ENCODE measurements at places on chromosomes 4 and X.

- no peak for DNase-seq
These were observed 183.1 kb upstream of the LEF1 start for GRCh38 chr4:108351791-108352190.

GRCh38 chr4:25283948-25284347 is 28.6 kb upstream of the ZCCHC4 start:
- DNase-seq: no peak

DNA sequence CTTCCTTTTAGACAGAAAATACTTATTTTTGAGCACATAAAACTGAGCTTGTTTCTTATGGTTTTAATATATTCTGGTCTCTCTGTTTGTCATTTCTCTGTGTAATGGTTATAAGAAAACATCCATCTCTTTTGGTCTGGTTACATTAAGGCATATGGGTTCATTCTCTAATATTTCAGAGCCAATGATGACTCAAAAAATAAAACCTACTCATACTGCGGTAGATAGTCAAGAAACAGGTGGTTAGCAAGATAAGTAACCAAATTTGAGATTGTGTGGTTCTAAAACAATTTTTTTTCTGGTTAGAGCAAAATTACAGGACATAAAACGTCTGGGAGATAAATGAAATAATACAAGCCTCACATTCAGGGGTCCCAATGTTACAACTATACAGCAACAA is 654.5 kb downstream of the STIM2 start:
- DNase-seq: no peak

- DNase-seq: no peak
These were observed 51.9 kb upstream of the XIAP start for GRCh38 chrX:123807835-123808416.

GRCh38 chrX:50206753-50207152 is 2.2 kb downstream of the CCNB3 start:
- no peak for DNase-seq

DNA sequence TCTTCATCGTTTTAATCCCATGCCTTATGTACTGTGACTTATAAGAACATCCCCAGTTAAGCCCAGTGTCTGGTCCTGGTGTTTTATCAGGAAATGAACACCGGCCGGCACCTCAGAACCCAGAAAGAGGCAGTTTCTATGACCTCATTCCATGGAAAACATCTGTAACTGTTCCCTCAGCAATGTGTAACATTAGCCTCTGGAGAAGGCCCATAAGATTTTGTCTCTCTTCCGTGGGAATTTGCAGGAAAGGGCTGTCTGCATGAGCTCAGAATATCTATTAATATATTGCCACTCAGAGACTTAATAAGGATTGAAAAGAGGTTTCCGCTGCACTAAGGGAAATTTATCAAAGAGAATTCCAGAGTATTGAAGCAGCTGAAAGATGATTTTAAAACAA is 3.1 kb upstream of the TCEANC start:
- DNase-seq: no peak

DNA sequence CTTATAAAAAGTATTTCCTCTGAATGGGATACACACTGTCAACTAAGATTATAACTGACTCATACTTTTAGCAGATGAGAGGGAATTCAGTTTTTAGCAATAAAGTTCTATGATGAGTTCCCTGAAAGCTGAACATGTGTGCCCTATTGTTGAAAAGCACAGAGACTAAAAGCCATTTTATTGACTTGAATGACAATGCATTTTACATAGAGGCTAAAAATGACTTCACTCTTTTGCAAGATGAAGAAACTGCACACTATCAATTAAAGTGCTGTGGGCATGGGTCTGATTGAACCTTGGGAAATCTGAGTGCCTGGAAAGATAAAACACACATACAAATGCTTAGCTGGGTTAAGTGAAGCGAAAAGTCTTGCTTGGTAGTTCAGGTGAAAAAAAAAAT is 633.4 kb downstream of the PDHA2 start:
- DNase-seq: no peak

DNA sequence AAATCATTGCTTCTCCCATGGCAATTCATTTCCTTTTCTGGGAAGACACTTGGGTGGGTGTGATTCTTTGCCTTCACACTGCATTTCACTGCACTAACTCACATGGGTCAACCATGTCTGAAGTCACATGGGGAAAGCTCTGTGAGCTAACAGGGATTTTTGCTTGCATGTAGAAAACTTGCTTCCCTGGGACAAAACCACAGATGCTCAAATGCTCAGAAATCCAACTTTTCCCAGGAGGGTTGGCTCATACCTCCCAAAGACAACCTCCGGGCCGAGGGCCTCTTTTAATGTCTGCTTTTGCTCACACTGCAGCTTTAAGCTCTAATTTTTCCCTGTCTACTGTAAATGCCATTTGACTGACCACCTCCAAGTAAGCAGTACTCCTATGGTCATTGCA is 1695.2 kb downstream of the STIM2 start:
- no peak for DNase-seq

GRCh38 chrX:108036298-108036973 is 8.4 kb upstream of the VSIG1 start:
- no peak for DNase-seq

GRCh38 chrX:107204068-107204605 is 2.1 kb downstream of the NUP62CL start:
- DNase-seq: no peak

- DNase-seq: no peak
These were observed 150.0 kb downstream of the SPRY1 start for GRCh38 chr4:123546573-123547060.

DNA sequence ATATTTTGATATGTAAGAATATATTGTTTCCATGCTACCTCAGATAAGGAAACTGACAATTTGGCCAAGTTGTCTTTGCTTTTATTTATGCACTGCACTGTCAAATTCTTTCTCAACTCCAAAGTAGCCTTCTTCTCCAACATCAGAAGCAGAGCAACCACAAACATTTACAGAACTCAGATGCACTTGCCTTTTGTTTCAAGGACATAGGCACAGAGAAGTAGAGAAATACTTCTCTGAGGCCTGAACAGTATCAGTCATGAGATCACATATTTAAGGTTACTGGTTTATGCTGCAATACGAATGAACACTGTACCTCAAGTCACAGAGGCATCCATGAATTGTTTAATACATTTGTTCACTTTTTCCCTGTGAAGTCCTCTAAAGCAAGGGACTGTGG is 606.1 kb upstream of the SLIT2 start:
- no peak for DNase-seq

DNA sequence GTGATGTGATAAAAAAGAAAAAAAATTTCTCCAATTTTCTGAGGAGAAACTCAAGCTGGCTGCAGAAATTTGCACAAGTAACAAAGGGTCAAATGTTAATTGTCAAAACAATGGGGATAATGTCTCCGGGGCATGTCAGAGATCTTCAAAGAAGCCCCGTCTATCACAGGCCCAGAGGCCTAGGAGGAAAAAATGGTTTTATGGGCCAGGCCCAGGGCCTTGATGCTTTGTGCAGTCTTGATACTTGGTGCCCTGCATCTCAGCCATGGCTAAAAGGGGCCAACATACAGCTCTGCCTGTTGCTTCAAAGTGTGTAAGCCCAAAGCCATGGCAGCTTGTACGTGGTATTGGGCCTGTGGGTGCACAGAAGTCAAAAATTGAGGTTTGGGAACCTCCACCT is 961.0 kb downstream of the FAM133A start:
- no peak for DNase-seq

DNA sequence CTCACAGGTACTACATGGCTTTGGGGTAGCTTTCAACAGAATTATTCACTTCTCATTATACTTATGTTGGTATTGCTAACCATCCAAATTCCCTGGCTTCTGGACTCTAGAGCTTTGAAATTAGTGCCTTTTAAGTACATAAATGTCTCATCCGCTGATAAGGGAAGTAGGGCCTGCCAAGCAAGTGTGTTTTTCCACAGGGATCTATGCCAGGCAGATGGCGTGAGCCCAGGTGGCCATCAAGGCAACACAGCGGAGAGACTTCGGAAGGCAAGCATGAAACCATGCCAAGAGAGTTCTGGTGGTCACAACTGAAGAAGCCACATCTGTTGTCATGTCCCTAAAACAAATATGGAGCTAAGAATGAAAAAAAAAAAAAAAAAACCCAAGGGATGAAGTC is 503.1 kb upstream of the LCORL start:
- DNase-seq: no peak

- DNase-seq: no peak
These were observed 35.5 kb upstream of the PCDH19 start for GRCh38 chrX:100445593-100445992.

DNA sequence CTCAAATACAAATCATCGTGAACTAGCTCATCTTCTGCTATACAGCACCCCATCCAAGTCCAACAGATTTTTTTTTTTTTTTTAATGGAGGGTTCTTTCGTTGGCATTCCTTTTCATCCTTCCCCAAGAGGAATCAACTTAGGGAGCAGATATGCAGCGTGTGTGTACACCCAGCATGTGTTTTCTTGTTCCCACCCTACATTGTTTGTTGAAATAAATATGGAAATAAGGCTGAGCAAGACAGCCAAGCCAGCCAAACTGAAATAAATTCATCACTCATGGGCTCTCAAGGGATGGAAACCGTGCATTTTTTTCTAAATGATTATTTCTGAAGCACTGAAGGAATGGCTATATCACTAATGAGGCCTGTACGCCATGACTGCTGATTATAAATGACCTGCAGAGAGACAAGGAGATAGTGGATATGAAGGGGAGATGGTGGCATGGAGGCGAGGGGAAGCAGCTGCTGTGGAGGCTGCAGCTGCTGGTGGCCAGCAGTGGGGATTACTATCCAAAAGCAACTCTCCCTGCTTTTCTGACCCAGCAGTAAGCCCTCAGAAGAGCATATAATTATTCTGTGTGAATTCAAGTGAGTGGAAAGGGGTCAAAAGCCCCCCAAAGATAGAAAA is 173.9 kb downstream of the MGST2 start:
- no peak for DNase-seq

DNA sequence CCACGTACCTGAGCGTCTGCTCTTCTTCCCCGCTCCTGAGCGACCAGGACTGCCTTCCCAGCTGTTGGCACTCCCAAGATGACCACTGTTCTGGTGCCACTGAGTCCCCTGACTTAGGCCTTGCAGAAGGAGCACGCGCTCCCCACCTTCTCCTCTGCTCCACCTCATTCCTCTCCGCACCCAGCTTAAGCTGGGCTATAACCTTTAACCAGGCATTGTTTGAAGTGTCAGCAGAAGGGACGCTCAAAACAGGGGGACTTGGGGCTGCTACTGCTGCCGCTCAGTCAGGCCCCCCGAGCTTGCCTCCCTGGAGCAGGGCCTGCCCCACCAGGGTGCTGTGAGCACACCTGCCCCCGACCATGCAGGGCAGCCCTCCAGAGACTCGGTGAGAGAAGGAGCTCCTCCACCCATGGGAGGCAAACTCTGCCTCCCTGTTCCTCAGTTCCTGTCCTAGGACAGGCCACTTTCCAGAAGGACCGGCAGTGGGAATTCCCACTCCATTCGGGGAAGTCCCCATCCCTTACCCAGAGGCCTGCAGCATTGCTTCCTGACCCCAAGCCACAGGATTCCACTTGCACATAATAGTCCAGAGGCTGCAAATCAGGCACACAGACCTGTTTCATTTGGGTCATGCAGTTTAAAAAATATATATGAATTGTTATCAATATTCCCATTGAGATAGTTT is 99.7 kb upstream of the ENPP6 start:
- no peak for DNase-seq

DNA sequence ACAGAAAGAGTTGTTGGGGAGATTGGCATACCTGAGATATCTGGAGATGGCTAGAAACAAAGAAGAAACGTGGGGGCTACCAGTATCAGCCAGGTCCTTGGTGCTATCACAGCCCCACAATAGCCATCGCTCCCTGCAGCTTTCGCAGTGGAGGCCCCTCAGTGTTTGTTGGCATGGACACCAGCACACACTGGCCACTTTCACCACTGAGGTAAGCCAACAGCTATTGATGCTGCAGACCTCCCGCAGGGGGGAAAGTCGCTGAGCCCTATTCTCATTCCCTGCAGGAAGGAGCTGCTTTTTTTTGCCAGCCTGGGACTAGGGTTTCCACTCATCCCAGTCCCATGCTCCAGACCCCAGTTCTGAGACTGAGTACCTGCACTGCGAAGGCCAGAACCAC is 879.2 kb upstream of the IGFBP7 start:
- no peak for DNase-seq

- no peak for DNase-seq
These were observed 11.6 kb downstream of the IL15 start for GRCh38 chr4:141647966-141648365.

GRCh38 chr4:119300101-119300978 is 21.6 kb downstream of the FABP2 start:
- DNase-seq: peak; percentile 92

- no peak for DNase-seq
These were observed 72.9 kb downstream of the MED28 start for GRCh38 chr4:17687237-17687857.

- no peak for DNase-seq
These were observed 566.8 kb upstream of the HTR2C start for GRCh38 chrX:114017086-114017485.

DNA sequence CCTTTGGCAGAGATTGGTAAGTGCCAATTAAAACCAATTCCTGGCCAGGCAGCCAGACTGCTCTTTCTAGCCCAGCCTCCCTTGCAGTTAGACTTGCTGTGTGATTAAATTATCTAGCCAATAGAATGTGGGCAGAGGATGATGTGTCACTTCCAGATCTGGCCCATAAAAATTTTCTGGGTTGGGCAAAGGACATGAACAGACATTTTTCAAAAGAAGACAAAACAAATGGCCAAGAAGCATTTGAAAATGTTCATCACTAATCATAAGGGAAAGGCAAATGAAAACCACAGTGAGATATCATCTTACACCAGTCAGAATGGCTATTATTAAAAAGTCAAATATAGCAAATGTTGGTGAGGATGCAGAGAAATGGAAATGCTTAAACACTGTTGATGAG is 71.4 kb upstream of the STIM2 start:
- DNase-seq: no peak

GRCh38 chr4:170853422-170854021 is 763.8 kb upstream of the AADAT start:
- DNase-seq: no peak

GRCh38 chrX:30795981-30796958 is 92.8 kb downstream of the TAB3 start:
- no peak for DNase-seq

DNA sequence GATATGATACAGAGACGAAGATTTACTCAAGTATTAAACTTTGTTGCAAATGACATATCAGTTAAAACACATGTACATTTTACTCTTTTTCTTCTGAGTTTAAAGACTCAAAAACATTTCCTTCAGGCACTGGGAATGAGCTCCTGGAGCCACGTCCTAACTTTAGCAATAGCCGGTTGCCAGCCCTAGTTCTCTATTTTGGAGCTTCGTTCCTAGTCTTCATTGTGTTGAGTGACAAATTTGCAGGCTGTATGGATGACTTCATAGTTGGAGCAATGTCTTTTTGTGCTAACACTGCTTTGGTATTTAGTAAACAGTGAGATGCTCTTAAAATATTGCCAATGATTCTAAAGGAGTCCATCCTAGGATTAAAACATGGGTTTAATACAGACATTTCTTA is 190.9 kb downstream of the FAT4 start:
- DNase-seq: no peak

GRCh38 chrX:38371641-38372040 is 19.2 kb downstream of the OTC start:
- no peak for DNase-seq

Measured in activated naive CD4-positive, alpha-beta T cell treated with anti-CD3 and anti-CD28 coated beads, Interleukin-2, amount 50 U/mL, for 16 hours (primary cell).